ENCODE measurements at places on chromosomes 5 and 9. TPM values are rescaled to one million over a fixed set of nuclear protein-coding genes. Genes with fewer than 3 reads are reported as not detected.

The AMBP gene
- total RNA-seq, result not detected

The CATSPER3 gene
- 0.25 TPM for total RNA-seq

The PHYHD1 gene
- 38.8 TPM for total RNA-seq

The PURA gene
- 25.7 TPM for total RNA-seq

The TMEM161B gene
- total RNA-seq, result 12.6 TPM

The GM2A gene
- total RNA-seq, result 30.1 TPM

The ADGRD2 gene
- 0.29 TPM for total RNA-seq

The STPG3 gene
- total RNA-seq, result not detected

The MARVELD2 gene
- 1.3 TPM for total RNA-seq

The ADAMTS19 gene
- total RNA-seq, result 2.1 TPM

The NR4A3 gene
- total RNA-seq, result 7.7 TPM

The ALDH1A1 gene
- total RNA-seq, result 40.8 TPM

The GRIA1 gene
- total RNA-seq, result 0.44 TPM

The BTNL9 gene
- 8.0 TPM for total RNA-seq

The SLC25A2 gene
- 0.37 TPM for total RNA-seq

The SLC6A3 gene
- total RNA-seq, result not detected

The CDC20B gene
- total RNA-seq, result not detected

The SHOC1 gene
- not detected for total RNA-seq

The TTC23L gene
- not detected for total RNA-seq

The ENTREP1 gene
- 29.2 TPM for total RNA-seq

The CYLC2 gene
- total RNA-seq, result not detected

The FLT4 gene
- 2.0 TPM for total RNA-seq

The C5orf24 gene
- 33.1 TPM for total RNA-seq

The ANGPTL2 gene
- 33.8 TPM for total RNA-seq

The SOX30 gene
- total RNA-seq, result 0.34 TPM

The GRXCR2 gene
- 16.0 TPM for total RNA-seq

The RNF208 gene
- 21.9 TPM for total RNA-seq
